ENCODE measurements at places on chromosomes 7 and 10. TPM values are rescaled to one million over a fixed set of nuclear protein-coding genes. Genes with fewer than 3 reads are reported as not detected.

- DNase-seq, result no peak
These were observed 39.8 kb upstream of the AKR1E2 start for GRCh38 chr10:4786043-4786839.

- DNase-seq, result no peak
These were observed 152.6 kb downstream of the PKD1L1 start for GRCh38 chr7:47795631-47796030.

GRCh38 chr7:94512735-94513564 is 3.3 kb downstream of the CASD1 start:
- no peak for DNase-seq

GRCh38 chr10:77571490-77571889 is 66.1 kb downstream of the KCNMA1 start:
- no peak for DNase-seq

DNA sequence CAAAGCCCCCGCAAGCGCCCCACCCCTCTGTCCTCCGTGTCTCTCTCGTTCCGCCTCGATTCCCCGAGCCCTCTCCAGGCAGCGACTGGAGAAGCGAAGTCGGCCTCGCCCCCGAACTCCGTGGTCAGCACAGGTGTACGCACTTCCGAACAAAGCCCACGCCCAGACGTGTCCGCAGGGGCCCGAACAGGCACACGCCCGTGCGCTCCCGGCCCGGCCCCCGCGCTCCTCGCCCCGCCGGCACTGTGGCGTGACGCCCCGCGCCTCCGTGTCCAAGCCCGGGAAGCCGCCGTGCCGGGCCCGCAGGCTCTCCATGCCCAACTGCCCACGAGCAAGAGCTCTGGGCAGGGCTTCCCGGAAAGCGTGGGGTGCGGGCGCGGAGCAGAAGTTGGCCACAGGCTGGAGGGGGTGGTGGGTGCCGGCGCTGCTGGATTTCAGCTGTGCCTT is 662 bp downstream of the NRCAM start:
- peak; percentile 8 for DNase-seq

DNA sequence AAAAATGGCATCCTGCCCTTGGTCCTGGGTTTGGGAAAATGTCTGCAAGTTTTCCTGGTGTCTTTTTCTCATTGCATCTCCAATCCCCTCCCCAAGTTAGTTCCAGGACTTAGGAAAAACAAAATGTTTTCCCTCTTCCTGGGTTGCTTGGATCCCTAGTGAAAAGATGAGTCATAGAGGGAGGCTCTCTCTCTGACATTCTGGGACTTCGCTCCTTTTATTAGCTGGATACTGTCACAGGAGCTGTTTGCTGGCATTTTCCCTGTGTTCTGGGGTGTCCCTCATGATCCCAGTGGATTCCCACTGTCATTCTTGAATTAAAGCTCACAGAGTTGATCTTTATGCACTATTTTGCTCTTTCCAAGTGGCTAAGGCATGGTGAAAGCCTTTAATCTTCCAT is 316.4 kb upstream of the MBL2 start:
- no peak for DNase-seq

- DNase-seq, result peak; percentile 62
These were observed 101.9 kb upstream of the PIP4K2A start for GRCh38 chr10:22816298-22816653.

DNA sequence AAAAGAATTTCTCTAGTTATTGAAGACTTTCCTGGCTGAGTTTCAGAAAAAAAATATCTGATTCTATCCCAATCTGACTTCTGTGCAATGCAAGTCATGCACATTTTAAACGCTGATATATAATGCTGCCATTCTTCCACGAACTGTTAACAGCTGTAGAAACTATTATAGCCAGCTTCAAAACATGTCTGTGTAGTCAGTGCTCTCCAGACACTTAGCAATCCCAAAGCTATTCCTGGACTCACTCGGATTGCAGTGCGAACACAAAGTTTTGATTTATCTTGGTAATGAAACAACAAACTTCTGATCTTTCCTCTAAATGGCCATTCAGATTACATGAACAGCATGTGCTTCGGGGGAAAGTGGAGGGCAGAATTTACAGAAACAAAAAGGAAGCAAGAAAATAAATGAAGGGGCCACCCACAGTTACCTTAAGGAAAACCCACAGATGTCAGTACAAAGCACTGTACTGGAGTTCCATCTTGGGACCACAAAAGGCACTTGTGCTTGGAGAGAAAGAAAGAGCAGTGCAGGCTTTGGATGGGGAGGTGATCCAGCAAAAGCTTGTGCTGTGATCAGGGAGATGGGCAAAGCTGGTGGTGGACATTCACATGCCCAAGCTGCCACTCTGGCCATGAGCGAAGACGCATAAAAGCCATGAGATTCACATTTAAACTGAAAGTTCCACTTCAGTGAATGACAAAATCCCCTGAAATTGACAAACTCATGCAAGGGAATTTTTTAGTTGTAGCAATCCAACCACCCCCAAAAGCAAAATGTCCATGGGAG is 32.1 kb upstream of the ADO start:
- DNase-seq, result no peak

DNA sequence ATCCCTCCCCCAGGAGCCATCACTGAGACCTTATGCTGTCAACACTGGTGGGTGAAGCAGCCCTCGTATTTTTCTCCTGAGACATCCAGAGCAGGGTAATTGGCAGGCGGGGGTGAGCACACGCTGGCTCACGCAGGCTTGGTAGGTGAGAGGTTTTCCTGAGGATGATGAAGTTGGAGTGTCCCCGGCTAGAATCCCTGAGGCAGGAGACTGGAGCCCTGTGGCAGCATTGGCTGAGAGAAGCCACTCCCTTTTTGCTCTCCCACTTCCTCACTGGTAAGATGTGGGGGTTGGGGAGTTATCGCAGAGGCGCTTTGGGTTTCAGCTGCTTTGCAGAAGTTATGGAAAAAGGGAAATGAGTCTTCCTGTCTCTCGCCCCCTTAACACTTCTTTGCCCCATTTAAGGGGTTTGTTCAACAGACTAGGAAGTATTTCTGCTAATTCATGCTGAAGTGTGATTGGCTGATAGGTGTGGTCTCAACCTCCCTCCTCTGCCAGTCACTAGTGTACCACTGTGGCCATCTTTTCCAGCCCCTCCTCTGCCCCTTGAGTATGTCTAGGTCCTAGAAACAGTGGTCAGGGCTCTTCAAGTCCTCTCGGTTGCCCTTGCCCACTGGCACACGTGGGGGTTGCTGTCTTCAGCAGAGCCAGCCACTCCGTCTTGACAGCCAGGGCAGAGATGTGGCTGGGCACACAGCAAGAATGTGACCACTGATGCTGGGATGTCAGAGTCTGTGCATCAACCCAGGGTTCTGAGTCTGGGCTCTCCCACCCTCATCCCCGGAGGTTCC is 5.7 kb downstream of the ARPC1B start:
- no peak for DNase-seq

- DNase-seq, result no peak
These were observed 157.9 kb upstream of the CSTF2T start for GRCh38 chr10:51857305-51857704.

- no peak for DNase-seq
These were observed 74.0 kb downstream of the FGFR2 start for GRCh38 chr10:121524157-121524817.

DNA sequence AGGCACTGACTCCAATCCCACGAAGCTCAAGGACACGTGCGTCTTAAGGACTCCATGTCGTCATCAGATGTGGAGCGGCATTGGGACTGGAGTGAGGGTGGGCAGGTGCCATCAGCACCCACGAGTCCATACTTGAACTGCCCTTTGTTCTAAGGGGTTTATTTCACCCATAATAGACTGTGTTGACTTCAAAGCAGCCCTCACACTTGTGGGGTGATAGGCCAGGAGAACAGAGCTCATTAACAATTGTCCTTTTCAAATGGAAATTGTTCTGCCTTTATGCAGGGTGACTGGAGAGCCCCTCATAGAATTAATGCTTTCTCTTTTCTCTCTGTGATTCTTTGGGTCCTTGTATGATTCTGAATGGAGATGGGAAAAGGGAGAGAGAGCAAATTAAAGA is 376.9 kb upstream of the MGMT start:
- no peak for DNase-seq

- no peak for DNase-seq
These were observed 5.9 kb downstream of the ZKSCAN1 start for GRCh38 chr7:100021297-100021696.

Gene ELMO1
- total RNA-seq, result not detected
